ENCODE measurements at places on chromosomes 7 and 10. TPM values are rescaled to one million over a fixed set of nuclear protein-coding genes. Genes with fewer than 3 reads are reported as not detected.

Gene FAM25C
- total RNA-seq, result not detected

Gene FFAR4
- total RNA-seq, result not detected

Gene CYP2C19
- total RNA-seq, result 0.08 TPM

Gene KLLN
- total RNA-seq, result 1.2 TPM

Gene CPEB3
- 8.6 TPM for total RNA-seq

Gene HMX3
- not detected for total RNA-seq

DNA sequence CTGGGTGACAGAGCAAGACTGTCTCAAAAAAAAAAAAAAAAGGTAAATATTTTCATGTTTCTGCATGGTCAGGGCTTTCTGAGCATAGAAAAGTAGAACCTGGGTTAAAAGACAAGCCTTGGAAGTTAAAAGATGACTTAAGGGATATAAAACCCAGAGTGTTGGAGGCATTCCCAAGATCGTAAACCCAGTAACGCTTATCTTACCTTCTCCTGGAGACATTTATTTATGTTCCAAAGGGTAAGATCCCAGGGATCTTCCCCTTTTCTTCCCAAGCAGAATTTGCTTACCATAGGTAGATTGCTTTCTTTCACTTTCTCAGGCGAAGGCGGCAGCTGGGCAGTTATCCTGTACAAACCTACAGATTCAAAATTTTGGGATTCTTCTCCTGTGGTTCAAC lies 22.2 kb downstream of the SUGCT start:
- DNase-seq, result no peak

- no peak for DNase-seq
Observed at GRCh38 chr7:115827305-115828045, 203.1 kb downstream of the TFEC start.

GRCh38 chr10:127353544-127353943 lies 157.2 kb upstream of the INSYN2A start:
- DNase-seq, result peak; percentile 50

DNA sequence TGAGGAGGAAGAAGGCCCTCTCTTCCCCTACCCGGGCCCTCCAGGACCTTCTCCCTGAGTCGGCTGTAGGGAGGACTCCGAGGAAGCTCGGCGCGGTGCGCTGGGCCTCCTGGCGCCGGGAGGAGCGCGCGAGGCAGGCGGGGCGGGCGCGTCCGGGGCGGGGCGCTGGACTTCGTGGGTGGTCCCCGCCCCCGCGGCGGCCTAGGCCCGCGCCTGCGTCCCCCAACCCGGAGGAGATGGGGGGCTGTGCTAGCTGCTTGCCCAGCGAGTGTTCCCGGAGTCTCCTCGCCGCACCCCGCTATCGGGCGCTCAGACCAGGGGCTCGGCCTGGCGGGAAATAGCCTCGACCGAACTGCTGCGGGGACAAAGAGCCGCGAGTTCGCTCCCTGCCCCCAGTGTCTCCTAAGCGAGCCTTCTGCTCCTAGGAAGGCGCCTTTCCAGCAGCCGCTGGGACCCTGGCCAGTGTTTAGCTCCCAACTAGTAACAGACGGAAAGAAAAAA lies 19.2 kb upstream of the SMO start:
- no peak for DNase-seq

- no peak for DNase-seq
Observed at GRCh38 chr10:94293354-94293753, 69.4 kb downstream of the NOC3L start.

DNA sequence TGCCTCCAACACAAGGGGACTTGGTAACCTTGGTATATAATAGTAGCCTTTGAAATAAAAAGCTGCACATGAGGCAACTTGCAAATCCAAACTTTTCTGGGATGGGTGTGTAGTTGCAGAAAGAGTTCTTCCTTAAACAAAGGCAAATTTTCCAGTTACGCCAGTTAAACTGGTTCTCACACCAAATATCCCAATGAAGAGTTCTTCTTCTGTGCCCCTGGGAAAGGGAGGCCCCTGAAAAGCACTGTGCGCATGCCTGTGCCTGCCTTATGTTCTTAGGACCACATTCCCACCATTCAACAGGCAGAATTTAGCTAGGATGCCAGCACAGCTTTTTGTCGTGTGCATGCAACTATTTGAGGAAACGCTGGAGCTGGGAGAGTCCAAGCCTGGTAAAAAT lies 164.8 kb upstream of the SLC25A13 start:
- no peak for DNase-seq

- DNase-seq, result no peak
Observed at GRCh38 chr7:33685981-33686683, 219.2 kb upstream of the BMPER start.

DNA sequence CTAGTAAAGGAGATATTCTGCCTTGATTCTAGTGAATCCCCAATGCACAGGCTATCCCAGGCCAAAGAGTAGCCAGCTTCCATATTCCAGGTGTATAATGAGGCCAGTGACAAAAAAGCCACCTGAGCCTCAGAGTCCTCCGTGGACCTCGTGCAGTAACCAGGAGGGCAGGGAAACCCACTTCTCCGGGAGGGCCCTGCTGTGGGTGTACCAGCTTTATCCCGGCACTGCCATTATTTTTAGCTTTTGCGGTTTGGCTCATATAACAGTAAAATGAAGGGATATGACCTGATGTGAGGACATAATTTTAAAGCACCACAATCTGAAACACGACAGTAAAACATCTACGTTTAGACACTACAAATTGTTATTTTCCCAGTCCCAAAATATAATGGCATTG lies 109.0 kb downstream of the SVIL start:
- no peak for DNase-seq

- DNase-seq, result no peak
Observed at GRCh38 chr10:101670635-101671034, 24.3 kb downstream of the FBXW4 start.

- peak; percentile 67 for DNase-seq
Observed at GRCh38 chr10:69846293-69846921, 44.7 kb downstream of the COL13A1 start.

DNA sequence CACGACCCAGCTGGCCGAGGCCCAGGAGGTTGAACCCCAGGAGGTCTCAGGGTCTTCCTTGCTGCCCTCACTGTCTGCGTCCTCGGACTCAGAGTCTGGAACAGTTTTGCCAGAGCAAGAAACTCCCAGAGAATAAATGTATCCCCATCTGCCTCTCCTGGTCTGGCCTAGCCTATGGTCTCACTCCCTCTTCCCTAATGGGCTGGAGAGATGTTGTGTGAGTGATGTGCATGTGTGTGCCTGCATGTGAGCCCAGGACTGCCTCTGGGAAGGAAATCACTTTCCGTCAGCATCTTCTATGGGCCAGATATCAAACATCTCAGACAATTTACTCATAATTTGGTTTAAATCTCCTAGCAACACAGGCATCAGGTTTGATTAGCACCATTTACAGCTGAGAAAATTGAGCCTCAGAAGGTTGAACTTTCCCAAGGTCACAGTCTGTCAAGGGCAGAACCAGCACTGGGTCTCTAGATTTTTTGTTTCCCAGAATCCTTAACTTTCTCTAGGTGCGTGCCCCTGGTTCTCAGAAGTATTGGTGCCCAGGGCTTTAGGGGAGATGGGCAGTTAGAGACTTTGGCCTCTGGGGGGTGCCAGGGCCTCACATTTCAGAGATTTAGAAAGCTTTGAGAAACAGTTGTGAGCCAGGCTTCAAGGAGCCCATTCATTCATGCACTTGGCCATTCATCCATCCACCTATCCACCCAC lies 4.9 kb downstream of the TMEM270 start:
- peak; percentile 83 for DNase-seq

GRCh38 chr7:142808461-142808801 lies 37.7 kb downstream of the PRSS2 start:
- no peak for DNase-seq

Data from myocyte (in vitro differentiated cells).